ENCODE measurements at places on chromosomes 2 and 18.

- no peak for DNase-seq
These were observed 34.5 kb downstream of the LRRFIP1 start for GRCh38 chr2:237661799-237662328.

- peak; percentile 41 for DNase-seq
These were observed 791.3 kb upstream of the CHAC2 start for GRCh38 chr2:52976143-52976949.

DNA sequence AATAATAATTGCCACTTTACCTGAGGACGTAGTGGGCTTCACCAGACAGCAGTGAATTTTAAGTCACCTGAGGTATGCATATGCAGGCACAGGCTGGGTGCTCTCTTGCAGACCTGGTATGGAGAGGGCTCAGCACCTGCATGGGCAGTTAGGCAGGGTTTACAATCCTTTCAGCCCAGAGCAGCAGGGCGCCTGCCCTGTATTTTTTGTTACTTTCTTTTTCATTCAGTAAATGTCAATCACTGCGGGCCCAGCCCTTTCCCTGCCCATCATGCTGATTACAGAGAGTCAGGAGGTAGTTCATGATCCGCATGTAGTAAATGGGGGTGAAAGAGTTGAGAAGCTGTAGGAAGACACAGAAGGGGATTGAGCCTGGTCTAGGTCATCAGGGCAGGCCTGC lies 147.0 kb upstream of the ALPP start:
- DNase-seq, result no peak

DNA sequence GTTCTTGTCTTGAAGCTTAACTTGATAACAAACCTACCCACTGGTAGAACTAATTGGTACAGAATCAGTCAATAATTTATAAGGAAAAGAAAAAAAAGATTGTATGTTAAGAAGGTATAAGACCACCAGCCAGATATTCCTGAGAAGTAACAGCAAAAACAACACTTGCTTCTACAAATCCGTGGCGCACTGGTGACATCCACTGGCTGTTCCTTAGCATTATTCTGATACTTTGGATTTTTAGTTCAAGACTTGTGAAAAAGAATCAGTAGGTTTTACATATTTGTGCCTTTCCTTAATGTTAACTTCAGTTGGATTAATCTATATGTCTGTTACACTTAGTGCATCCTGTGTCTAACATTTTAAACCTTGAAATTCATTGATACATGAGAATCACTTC lies 141.8 kb downstream of the GRB14 start:
- DNase-seq, result peak; percentile 47

GRCh38 chr2:46051085-46051484 lies 246.1 kb upstream of the EPAS1 start:
- no peak for DNase-seq

DNA sequence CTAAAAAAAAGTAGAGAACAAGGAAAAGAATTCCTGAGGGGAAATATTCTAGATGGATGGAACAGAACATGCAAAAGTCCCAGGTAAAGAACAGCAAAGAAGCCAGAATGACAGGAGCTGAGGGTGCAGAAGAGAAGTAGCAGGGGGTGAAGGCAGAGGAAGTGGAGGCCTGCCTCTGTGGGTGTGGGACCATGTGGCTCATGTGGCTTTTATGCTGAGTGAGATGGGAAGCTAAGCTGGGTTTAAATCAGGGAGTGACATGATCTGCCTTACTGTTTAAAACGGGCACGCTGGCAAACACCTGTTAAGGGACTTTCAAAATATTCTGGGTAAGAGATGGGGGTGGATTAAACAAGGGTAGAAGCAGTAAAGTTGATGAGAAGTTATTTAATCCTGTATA lies 40.0 kb downstream of the GKN2 start:
- DNase-seq, result no peak

- DNase-seq, result no peak
These were observed 297.5 kb upstream of the CRIM1 start for GRCh38 chr2:36058076-36058475.

GRCh38 chr2:170170281-170171040 lies 7.5 kb upstream of the MYO3B start:
- peak; percentile 42 for DNase-seq

GRCh38 chr2:96087130-96087529 lies 29.2 kb downstream of the ADRA2B start:
- DNase-seq, result no peak

GRCh38 chr18:70221156-70221914 lies 15.8 kb upstream of the RTTN start:
- no peak for DNase-seq

- no peak for DNase-seq
These were observed 88.2 kb upstream of the HNRNPA3 start for GRCh38 chr2:177124371-177124770.

- DNase-seq, result peak; percentile 51
These were observed 17.5 kb upstream of the TMEM163 start for GRCh38 chr2:134736167-134736880.
